ENCODE measurements at places on chromosomes 13 and 19.

- no peak for DNase-seq
These were observed 16.8 kb upstream of the IGSF23 start for GRCh38 chr19:44596428-44597130.

GRCh38 chr13:21517576-21517975, 58.5 kb upstream of the ZDHHC20 start:
- no peak for DNase-seq

DNA sequence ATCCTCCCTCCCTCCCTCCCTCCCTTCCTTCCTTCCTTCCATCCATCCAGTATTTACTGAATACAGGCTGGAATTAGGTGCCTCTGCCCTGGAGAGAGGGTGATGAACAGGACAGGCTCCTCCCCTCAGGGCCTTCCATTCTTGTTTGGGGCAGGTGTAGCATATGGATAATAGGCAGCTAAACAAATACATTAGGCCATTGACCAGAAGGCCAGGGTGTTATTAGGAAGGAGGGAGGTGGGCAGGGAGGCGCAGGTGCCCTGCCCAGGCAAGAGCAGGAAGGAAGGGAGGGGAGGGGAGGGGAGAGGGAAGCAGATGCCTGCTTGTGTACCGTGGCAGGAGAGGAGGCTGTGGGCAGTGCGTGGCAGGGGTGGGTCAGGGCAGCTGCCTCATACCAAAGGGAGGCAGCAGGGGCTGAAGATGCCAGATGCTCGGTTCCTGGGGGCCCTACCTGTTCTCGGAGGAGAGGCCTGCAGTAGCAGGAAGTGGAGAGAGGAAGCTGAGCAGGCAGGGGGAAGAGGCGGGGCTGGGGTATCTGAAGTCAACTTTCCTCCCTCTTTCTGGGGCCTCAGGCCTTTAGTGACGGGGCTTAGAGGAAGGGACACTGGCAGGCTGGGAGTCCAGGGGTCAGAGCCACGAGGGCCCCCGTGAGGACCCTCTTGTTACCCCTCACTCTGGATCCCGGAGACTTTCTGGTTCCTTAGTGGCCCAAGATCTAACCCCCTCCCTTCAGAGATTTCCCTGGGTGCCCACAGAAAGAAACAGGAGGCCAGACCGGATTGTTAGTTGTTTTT, at the start of gene RINL:
Gene RINL (minus strand): TSS at position 495 of the 794 bp plus-strand sequence. CDS start 1,533 bp downstream, outside the sequence.
- no peak for DNase-seq

DNA sequence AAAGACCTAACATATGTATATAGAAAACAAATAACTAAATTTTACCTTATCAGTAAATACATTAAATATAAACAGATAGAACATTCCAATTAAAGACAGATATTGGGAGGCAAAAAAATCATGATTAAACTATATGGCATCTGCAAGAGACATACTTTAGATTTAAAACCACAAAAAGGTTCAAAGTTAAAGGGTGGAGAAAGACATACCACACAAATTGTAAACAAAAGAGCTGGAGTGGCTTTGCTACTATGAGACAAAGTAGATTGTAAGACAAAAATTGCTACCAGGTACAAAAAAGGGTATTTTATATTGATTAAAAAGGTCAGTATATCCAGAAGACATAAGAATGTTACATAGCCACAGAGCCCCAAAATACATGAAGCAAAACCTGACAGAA, 200.2 kb downstream of the KCNRG start:
- DNase-seq, result no peak

DNA sequence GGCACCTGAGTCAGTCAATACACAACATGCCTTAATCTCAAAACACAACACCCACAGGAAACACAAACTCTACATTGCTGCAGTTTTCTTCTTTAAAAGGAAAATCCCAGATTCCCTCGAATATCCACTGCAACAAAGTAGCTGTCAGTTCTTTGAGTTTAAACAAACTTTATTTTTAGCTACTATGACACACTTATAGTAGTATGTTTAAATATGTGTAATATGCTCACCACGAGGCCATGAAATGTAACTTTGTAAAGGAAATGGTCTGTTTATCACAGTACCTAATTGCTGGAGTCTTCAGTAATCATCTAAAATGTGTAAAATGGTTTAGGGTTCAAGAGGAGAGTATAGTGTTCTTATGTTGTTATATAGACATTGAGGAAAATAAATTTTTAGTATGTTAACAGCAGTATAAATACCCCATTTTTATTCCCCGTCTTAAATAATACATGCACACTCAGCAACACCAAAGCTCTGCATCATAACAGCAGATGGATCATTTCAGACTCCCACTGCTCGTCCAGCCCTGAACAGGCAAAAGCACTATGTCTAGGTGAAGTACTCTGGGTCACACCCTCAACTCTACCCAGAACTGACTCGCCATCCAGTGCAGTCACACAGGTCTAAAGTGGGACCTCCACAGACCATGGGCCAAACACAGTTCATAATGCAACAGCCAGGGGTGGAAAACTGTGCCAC, 20.6 kb downstream of the TUBGCP3 start:
- DNase-seq, result no peak

DNA sequence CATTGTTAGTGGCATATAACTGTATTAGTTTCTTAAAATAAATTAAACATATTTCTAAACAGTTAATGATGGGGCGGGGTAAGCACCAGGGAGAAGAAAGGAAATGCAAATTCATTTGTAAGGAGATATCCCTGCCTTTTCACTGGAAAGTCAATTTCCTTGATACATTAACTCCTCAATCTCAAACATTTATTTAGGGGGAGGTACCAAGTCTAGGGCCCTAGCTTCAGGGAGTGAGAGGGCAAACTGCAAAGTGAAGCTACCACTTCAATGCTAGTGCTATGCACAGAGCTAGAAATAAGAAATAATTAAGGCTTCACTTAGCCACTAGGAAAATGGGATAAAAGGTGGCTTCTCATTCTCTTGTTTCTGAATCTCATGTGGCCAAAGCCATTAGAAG, 115.3 kb upstream of the FNDC3A start:
- no peak for DNase-seq

DNA sequence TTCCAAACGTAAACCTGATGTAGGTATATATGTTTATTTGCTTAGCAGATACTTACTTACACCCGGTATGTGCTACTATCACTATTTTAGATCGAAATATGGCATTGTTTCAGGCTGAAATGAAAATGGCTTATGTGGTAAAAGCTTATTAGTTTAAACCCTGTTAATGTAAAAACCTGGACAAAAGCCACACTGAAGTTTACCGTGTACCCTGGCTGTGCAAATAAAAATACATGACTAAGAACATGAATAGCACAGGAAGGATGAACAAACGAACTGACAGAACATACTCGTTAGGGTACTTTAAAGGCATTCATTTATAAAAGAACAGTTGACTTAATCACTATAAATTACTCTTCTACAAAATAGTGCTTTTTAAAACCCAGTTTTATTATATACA, 6.6 kb downstream of the CLDN10 start:
- DNase-seq, result no peak

- peak; percentile 82 for DNase-seq
These were observed at the start of gene ZNF324B for GRCh38 chr19:58451358-58452101. Gene ZNF324B, plus strand, starts transcription at chr19:58451622. Its CDS starts 2,080 bp downstream, at chr19:58453702.

DNA sequence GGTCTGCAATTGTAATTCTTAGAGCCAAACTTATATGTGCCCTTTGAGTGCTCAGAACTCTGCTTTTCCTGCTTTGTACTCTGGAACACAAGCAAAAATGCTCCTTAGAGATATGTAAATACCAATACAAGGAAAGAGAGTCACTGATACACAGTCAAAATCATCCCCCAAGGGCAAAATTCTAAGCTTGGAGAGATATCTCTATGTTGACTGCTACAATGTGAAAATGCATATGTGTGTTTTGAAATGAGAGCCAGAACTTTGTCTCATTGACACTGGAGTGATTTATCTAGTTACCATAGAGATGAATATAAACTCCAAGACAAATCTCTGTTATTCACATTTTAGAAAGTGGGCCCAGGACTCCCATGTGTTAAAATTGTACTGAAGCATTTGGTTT, 494.8 kb upstream of the SLITRK1 start:
- DNase-seq, result no peak

- DNase-seq, result no peak
These were observed 8.7 kb upstream of the SBNO2 start for GRCh38 chr19:1182727-1183126.

GRCh38 chr13:40637643-40638042, 28.8 kb downstream of the FOXO1 start:
- no peak for DNase-seq
